Fibroblast of upper back skin (primary cell): ENCODE measurements at places on chromosomes 13 and 19.
A peak's percentile ranks its signal among the peaks of the same experiment; 100 is the strongest.

DNA sequence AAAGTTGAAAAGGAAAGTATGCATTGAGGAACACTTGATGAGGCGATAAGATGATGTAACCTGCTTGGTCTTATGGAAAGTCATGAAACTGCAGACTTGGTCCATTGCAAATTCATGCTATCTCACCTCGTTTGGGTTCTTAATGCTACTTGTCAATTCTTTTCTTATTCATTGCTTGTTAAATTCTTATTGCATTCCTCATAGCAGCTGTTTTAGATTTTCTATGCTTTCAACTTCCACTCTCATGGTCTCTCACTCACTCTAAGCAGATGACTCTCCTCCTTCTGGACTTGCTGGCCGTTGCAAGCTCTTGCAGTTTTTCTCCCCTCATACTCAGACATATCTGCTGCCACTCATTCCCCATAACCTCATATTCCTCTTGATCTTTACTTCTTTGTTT, 67.8 kb upstream of the CSNK1A1L start:
- DNase-seq = peak; percentile 99

DNA sequence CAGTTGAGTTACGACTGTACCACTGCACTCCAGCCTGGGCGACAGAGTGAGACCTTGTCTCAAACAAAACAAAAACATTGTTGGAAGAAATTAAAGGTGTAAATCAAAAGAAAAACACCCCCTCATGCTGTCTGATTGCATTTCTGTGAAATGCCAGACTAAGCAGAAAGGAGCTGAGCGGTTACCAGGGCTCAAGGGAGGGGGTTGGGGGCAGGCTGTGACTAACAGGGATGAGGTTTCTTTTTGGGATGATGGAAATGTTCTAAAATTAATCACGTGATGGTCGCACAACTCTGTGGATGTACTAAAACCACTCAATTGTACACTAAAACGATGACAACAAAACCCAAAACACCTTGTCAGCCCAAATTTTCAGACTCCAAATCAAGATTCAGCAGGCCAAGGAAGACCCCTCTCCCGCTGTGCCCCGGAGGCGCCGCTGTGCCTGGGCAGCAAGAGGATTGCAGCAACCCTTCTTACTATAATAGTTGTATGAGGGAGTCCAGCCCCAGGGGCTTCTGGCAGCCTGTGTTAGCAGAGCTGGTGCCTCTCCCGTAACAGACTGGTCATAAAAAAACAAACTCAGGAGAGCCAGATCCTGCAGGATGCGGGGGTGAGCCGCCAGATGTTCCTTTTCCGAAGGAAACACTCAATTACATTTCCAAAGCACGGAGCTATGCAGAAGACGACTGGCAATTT, 20.9 kb downstream of the CAPS start:
- peak; percentile 59 for DNase-seq

GRCh38 chr19:3142292-3142670, 6.4 kb downstream of the GNA15 start:
- peak; percentile 79 for DNase-seq

DNA sequence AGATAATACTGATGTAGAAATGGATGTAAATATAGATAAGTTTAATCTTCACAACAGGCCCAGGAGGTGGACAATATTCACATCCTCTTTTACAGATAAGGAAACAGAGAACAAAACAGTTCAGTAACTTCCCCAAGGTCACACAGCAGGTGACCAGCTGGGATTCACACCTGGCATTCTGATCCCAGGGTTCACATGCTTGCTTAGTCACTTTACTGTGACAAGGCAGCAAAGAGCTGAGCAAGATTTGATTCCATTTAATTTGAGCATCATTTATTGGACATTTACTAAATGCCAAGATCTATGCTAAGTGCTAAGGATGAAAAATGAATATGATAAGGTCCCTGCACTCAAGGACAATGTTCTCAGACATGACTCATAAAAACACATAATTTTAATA, 94.1 kb upstream of the STARD13 start:
- no peak for DNase-seq

DNA sequence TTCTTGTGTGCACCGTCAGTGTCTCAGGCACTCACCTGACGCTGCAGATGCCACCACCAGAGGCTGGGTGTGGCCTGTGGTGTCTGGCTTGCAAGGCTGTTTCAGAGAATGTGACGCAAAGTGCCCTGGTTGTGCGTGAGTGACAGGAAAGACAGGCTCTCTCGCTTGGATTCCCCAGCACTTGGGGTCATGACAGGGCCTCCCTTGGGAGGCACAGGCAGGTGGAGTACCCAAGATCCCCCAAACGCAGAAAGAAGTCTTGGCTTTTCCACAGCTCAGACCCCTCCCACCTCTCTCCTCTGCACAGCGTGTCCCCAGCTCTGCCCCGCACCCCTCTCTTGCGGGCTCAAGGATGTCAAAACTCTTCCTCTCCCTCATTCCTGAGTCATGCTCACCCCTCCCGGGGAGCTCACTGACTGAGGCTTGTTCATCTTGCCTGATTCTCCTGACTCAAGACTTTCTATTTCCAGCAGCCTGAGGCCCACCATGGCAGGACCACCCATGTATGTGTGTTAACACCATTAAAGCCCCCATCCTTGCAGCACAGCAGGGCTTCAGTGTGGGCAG, 21.0 kb downstream of the DHX34 start:
- peak; percentile 80 for DNase-seq

DNA sequence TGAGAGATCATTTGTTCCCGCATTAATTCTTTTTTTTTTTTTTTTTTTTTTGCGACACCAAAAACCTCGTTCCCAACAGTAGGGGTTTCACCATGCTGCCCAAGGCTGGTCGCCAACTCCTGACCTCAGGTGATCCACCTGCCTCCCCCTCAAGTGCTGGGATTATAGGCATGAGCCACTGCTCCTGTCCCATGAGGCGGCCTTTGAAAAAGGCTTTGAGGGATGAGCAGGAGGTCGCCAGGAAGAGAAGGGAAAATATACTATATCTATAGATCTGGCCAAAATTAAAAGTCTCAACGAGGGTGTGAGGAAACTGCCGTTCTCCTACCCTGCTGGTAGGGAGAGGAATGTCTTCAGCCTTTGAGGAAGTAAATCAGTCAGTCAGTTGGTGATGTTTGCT, 26.2 kb downstream of the ZNF473 start:
- no peak for DNase-seq

GRCh38 chr19:51721905-51722304, 1.9 kb downstream of the HAS1 start:
- DNase-seq = no peak

DNA sequence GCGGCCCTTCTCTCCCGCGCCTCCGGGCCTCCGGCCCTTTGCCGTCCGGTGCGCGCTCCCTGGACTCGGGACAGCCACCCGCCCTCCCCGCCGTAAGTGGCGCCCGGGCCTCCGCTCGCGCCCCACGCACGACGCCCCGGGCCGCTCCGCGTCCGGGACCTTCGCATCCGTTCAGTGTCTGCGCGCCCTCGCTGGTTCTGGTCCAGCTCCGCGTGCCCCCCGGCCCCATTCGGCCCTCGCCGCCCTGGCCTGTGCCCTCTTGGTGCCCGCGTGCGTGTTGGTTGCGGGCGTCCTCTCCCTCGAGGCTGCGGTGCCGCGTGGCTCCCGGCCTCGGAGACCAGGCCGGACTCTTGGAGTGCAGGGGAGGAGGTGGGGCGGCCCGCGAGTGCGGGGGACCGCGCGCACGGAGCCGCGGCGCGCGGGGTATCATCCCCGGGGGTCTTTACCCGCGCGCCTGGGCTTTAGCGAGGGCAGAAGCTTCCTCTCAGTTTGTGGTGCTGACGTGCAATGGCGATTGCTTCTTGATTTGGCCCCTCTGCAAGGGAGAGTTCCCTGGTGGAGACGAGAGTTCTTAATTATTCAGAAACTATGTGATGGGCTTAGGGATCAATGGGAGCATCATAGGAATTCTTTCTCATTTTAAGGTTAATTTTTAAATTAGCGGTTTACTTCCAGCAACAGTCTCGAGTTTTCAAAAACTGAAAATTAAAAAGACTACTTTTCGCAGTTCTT, 757 bp downstream of the WASF3 start:
- DNase-seq = peak; percentile 16

GRCh38 chr13:112837371-112838037, 131.5 kb upstream of the MCF2L start:
- peak; percentile 9 for DNase-seq

- peak; percentile 40 for DNase-seq
These were observed 10.9 kb upstream of the TLE5 start for GRCh38 chr19:3073159-3073563.

DNA sequence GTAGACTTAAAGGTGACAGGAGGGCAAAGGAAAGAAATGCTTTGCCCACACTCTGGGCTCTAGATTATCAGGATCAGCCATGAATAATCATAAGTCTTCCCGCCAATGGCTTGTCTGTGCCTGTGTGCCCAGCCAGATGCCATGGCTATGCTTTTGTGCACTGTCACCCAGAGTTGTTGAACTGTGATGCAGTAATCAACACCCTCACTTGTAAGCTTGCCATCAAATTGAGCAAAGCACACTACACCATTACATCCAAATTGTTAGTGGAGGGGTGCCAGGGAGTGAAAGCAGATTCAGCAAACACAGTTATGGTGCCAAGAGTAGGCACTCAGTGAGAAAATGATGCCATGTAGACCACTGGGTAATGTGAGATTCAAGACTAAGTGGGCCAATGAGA, 845.3 kb upstream of the MIR17HG start:
- no peak for DNase-seq

GRCh38 chr13:31053091-31053490, 108.6 kb downstream of the HSPH1 start:
- DNase-seq = no peak

DNA sequence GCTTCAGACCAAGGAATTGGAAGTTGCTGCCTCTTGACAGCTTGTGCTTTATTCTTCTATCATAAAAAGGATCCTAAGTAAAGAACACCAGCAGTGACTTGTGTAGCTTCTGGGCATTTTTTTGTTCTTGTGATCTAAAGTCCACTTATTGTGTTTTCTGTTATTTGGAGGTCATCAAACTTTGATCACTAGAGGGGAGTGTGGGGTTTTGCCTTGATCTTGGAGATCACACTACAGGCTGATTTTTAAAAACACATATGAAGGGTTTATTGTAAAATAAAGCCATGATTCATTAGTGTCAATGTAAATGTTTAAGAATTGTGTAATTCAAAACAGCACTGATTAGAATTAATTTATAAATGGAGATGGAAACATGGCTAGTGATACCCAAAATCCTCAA, 328.7 kb upstream of the EDNRB start:
- DNase-seq = no peak

DNA sequence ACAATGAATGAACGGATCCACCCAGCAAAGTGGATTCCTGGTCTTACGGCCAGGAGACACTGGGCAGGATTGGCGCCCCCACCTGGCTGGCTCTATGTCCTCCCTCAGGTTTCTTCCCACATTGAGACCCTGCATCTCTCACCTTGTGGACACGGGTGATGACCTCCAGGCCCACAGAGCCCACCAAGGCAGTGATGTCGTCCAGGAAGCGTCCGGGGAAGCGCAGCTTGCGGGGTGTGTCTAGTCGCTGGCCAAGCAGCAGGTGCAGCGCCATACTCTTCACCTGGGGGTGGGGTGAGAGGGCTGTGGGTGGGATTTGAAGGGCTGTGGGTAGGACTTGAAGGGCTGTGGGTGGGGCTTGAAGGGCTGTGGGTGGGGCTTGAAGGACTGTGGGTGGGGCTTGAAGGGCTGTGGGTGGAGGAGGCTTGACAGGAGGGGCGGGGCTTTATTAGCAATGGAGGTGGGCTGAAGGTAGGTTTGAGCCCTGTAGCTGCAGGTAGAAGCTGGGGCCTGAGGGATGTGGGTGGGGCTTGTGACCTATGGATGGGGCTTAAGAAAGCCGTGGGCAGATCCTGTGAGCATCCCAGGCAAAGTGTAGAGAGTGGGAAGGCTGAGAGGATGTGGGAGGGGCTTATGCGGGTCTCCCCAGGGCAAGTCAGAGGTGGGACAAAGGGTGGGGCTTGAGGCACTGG, 12.1 kb upstream of the ANGPTL8 start:
- no peak for DNase-seq

GRCh38 chr19:51712461-51713081, 11.2 kb downstream of the HAS1 start:
- peak; percentile 50 for DNase-seq

GRCh38 chr19:41957838-41958366, 1.2 kb downstream of the RABAC1 start:
- DNase-seq = peak; percentile 82

DNA sequence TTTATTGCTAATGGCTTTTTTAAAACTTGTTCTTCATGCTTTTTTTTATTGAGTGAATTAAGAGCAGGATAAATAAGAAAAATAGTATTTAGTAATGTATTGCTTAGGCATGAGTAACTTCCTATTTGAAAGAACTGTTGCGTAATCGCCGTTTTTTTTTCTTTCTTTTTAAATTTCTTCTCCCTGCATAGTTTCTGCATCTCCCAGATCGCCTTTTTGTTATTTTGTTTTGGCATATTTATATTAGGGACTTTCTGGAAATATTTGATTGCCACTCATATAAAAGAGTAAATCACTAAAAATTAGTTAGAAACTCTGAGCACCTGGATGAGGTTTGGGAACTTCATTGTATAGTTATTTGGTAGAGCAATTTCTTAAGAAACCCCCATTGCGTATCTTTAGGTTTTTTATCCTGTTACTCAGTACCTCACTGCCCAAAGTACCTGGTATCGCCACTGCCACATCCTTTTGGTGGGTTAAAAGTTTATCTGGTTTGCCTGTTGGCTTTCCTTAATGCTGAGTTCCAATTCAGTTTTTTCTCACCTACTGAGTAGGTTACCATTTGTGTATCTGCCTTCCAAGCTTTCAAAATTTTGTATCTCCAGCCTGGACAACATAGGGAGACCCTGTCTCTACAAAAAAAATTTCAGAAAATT, 36.2 kb upstream of the LPAR6 start:
- peak; percentile 62 for DNase-seq

DNA sequence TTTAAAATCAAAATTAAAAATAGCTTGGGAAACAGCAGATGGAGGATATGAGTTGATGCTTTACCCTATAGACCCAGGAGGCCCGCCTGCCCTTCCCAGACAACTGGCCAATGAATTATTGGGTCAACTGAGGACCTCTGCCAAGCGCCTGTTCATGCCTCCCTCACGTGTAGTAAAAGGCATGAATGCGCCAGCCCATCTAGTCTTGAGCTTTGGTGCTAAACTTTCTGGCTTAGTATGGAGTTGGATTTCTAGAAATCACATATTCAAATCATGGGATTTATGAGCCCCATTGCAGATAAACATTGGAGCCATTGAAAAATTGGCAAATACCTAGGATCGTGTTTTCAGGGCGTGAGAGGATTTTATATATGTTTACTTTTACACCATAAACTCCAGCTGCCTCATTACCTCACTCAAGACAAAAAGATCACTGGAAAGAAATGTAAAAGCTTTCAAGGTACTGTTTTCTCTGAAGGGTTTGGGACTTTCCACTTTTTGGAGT, 47.1 kb downstream of the COL4A2 start:
- no peak for DNase-seq
